ENCODE measurements at places on chromosomes 4 and X.

DNA sequence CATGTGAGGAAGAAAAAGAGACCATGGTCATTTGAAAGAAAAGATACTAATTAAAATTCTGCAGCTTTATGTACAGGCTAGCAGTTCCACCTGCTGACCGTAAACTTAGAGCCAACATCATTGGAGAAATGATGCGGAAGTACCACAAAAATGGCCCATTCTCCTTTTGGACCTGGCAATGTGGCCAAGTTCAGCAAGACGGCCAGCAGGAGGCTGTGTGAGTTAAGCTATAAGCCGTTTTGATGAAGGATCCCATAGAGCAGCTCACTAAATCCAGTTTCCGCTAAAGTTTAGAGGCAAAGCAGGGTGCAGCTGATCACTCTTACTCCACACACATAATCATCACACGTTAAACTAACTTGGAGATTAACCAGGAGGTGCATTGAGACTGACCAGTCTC, 133.8 kb downstream of the LDB2 start:
- DNase-seq = no peak

DNA sequence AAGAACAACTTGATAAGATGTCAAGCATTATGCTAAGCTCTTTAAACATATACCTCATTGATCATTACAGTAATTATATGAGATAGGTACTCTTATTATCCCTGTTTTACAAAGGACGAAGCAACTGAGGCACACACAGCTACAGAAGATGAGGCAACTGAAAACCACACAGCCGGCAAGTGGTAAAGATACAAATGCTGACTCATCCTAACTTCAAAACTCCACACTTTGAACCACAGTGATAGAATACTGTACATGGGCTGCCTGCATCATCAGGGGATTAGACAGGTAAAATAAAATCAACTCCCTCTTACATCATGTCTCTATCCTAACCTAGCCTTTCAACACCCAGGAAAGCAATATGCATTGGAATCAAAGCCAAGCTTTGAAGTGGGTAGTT, 47.8 kb downstream of the LHFPL1 start:
- DNase-seq = no peak

- no peak for DNase-seq
These were observed 262.2 kb downstream of the ARHGAP10 start for GRCh38 chr4:147994076-147994475.

- no peak for DNase-seq
These were observed 49.3 kb upstream of the EPHA5 start for GRCh38 chr4:65719635-65720034.

DNA sequence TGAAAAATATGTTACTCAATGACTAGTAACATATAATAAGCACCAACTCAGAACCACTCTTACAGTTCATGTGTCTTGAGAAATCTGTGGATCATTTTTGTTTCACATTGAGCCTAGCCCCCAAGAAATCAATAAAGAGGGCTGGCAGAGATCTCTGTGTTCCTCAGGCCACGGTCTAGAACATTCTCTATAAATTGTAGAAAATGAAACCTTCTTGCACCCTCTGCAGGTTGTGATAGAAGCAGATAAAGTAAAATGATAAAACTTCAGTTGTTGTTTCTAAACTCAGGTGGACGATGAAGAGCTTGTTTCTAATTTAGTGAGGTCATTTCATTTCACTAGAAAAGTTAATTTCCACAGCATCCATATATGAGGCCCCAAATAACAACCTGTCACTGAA, 182.7 kb downstream of the KIT start:
- DNase-seq = no peak

GRCh38 chr4:149870008-149870407, 54.4 kb upstream of the IQCM start:
- no peak for DNase-seq

DNA sequence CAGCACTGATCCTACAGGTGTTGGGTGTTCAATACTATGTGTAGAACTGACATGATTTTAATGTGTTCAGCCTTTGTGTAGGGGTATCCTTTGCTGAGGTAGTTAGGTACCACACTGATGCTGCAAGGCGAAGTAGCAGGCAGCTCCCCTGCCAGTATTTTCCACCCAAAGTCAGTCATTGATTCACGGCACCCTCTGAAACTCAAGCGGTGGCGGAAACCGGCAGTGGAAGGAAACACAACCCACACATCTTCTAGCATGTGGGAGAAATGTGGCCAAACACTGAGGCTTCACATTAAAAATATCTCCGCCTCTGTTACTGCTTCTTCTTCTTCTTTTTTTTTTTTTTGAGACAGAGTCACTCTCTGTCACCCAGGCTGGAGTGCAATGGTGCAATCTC, 126.3 kb downstream of the AASDH start:
- DNase-seq = no peak

DNA sequence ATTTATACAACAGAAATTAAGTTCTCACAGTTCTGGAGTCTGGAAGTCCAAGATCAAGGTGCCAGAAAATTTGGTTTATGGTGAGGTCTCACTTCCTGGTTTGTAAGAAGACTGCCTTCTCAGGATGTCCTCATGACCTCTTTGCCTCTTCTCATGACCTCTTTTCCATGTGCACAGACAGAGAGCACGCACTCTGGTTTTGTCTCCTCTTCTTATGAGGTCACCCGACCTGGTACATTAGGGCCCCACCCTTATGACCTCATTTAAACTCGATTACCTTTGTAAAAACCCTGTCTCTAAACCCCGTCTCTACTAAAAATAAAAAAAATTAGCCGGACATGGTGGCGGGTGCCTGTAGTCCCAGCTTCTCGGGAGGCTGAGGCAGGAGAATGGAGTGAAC, 155.9 kb downstream of the KIT start:
- DNase-seq = peak; percentile 28

DNA sequence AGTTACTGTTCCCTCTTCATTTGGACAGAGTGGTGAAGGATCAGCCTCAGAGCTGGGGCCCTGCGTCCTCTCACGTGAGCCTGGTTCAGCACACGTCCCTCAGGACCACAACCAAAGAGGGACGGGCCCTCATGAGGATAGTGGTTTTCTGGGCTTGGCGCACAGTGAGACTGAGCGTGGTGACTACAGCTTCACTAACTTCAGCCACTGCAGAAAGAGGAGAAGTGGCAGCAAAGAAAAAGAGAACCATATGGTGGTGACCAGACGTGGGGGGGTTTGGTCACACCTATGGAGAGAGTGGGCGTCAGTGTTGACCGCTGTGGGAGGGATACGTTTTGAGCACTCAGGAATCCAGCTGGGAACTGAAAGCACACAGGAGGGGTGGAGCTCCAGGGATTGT, 21.8 kb upstream of the TNIP3 start:
- no peak for DNase-seq

DNA sequence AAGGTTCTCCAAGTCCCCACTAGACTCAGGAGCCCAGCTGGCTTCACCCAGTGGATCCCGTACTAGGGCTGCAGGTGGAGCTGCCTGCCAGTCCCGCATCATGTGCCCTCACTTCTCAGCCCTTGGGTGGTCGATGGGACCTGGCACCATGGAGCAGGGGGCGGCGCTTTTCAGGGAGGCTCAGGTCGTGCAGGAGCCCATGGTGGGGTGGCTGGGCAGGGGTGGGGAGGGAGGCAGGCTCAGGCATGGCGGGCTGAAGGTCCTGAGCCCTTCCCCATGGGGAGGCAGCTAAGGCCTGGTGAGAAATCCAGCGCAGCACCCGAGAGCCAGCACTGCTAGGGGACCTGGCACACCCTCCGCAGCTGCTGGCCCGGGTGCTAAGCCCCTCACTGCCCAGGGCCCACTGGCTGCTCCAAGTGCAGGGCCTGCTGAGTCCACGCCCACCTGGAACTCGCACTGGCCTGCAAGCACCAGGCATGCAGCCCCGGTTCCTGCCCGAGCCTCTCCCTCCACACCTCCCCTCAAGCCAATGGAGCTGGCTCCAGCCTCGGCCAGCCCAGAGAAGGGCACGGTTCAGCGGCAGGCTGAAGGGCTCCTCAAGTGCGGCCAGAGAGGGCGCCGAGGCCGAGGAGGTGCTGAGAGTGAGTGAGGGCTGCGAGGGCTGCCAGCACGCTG, 72.7 kb upstream of the SLIT2 start:
- DNase-seq = no peak

DNA sequence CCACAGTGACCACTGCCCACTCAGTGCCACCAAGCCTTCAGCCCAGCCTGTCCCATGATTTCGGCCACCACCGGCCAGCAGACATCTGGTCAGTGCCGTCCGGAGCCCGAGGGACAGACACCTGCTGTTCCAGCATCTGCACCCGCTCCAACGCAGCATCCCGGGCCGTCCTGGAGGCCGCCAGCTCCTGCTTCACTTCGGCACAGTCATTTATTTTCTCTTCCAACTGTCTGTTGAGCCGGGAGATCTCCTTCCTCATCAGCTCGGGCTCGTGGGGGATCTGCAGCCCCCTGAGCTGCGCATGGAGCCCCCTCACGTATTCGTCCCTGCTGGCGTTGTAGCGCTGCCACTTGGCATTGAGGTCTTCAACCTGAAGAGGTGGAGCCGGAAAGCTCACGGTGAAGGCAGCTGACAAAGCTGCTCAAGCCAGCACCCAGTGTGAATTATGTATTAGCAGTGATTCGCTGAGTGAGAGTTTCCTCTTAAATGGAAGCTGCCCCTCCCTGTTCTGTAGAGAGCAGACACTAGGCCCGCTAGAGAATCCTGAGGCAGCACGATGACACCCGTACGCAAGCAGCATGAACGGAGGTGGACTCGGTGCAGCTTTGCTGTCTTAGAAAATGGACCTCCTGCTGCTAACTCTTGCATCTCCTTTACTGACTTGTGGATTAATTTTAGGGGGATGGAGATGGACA, 11.4 kb downstream of the TNIP2 start:
- no peak for DNase-seq

GRCh38 chr4:1179089-1179441, 6.7 kb upstream of the SPON2 start:
- DNase-seq = no peak

DNA sequence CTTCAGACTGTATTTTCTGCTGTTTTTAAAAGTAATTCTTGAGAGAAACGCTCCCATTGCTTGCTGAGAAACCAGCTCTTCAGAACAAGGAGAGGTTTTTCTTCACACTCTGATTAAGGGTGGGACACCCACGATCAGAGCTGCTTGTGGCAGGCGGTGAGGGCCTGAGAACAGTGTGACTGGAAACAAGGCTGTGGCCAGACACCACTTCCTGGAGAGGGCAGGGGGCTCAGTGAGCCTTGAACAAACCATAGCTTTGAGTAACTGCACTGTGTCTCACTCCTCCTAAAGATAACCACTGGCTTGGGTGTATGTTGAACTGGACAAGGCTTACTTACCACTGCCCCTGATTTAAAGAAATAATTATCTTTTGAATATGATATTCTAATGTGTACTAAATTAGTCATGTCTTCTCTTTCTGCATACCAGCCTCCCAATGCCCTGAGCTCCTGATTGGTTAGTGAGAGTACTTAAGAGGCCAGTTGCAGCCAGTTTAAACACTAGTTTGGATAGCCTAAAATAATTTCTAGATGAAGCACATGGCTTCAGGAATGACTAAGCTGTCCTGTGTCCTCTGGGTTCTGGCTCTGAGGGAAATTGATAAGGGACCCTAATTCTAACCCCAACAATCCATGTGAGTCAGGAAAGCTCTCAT, 3.7 kb upstream of the GPR82 start:
- DNase-seq = peak; percentile 71

DNA sequence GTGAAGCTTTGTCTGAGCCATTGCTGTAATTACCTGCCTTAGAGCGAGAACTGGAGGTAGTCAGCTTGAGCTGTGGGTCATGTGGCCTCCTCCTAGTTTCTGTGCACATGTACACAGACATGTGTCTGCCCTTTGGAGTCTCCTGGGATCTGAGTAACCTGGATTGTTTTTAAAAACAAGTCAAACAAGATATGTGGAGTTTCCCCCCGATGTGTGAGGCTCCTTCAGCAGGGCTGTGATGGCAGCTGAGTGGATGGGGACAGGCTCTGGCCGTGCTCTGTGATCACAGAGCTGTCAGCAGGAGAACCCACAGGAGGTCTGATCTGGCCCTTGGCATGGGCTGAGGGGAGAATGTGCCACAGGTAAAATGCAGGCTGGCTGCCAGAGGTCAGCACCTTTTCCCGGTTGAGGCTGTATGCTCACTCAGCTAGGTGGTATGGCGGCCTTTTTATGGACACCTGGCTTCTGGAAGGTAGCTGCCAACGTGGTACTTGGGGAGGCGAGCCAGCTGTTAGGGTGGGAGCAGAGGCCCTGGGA, 38.4 kb downstream of the NOP14 start:
- no peak for DNase-seq

DNA sequence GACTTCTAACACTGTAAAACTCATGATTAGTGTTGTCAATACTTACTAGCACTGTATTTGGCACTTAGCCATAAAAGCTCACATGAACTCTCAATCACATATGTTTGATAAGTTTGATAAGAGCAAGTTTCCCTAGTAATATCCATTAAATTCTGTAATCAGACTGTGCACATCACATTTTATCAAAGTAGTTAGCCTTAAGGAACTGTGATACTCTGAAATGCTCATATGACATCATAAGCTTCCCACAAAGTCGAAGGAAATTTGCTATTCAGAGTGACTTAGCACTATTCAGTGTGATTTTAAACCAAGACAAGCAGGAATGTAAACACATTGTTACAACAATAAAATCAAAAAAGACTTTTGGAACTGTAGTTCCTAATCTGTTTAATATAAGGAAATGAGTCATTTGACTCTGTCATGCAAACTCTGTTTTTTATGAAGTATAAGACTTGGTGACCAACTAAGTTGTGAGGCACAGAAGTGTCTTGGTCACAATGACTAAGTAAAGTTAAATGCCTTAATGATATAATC, 6.7 kb downstream of the SLC7A11 start:
- peak; percentile 13 for DNase-seq

DNA sequence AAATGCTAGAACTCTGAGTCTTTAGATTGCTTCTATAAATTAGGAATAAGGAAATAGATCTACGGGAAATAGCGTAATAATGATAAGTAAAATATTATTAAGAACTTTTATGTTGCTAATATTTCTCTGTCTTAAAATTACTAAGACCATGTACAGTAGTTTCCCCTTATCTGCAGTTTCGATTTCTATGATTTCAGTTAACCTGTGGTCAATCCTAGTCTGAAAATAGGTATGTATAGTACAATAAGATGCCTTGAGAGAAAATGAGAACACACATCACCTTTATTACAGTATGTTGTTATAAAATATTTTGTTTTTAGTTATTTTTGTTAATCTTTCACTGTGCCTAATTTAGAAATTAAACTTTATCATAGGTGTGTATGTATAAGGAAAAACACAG, 92.6 kb downstream of the CCSER1 start:
- DNase-seq = no peak

GRCh38 chr4:17077105-17077504, 178.7 kb upstream of the LDB2 start:
- DNase-seq = no peak

DNA sequence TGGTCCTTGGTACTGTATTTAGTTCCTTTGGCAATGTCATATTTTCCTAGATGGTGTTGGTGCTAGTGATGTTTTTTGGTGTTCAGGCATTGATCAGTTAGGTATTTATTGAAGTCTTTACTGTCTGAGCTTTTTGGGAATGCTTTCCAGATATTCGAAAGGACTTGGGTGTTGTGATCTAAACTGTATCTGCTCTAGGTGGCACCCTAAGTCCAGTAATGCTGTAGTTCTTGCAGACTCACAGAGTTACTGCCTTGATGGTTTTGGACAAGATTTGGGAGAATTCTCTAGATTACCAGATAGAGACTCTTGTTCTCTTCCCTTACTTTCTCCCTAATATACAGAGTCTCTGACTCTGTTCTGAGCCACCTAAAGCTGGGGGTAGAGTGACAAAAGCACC, 513.6 kb upstream of the PITX2 start:
- no peak for DNase-seq

GRCh38 chr4:29596228-29596627, 1123.9 kb upstream of the PCDH7 start:
- DNase-seq = no peak

Data from CD4-positive, alpha-beta T cell (primary cell).